ENCODE measurements at places on chromosomes 11 and 22.

DNA sequence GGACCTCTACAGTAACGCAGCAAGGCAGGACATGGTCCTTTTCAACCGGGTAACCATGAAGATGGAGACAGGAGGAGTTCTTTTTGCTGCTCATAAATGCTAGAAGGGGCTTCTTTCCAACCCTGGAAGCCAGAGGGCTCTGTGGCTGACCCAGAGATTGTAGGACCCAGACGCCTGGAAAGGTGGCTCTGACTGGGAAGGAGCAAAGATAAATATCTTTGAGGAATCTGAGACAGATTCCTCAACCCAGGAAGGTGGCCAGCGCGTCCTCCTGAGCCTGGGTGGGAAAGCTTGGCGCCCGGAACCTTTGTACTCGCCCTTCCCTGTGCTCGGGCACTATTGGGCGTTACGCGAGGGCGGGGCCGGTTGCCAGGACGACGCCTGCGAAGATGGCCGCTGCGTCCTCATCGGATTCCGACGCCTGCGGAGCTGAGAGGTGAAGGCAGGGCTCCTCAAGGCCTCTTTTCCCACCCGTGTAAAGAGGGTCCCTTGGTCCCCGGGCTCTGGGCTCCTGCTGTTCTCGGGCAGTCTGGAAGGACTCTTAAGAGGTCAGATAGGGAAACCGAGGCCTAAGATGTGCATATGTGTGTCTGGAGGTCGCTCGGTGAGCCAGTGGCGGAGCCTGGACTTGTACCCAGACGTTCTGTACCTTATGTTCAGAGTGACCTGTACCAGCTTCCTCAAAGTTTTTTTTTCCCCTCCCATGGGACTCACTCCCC lies at the start of gene BBS1:
TSS of gene BBS1 (plus strand) at position 365 of the 719 bp plus-strand sequence. CDS start at position 390, 25 bp downstream.
- peak; percentile 28 for DNase-seq

- DNase-seq, result no peak
Measured at GRCh38 chr11:44559207-44559939, 6.1 kb upstream of the CD82 start.

DNA sequence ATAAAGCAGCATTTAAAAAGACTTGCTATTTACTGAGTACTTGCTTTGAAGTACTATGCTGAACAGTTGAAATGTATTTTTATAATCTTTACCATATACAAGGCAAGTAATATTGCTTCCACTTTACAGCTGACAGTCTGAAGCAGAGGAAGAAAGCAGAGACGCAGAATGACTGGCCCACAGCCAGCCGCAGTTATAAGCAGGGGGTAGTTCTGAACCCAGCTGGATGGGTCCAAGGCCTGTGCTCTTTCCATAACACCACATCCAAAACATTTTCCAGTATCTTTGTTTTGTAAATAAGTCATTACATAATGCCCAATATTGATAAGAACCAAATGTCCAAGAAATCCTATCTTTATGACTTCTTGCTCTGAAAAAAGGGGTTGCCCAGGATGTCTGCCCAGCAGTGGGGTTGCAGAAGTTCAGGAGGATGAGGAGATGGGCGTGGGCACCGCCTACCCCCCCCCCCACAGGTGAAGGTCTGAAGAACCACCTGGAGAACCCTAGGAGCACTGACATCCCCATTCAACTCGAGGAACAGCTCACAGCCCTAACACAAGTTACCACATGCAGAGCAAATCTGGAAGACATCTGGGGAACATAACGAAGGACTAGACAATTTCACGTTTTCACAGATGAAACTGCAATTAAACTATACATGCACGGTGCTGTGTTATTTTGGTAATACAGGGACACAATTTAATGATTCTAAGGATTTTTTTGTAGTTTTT lies 24.2 kb upstream of the YPEL1 start:
- DNase-seq, result no peak

DNA sequence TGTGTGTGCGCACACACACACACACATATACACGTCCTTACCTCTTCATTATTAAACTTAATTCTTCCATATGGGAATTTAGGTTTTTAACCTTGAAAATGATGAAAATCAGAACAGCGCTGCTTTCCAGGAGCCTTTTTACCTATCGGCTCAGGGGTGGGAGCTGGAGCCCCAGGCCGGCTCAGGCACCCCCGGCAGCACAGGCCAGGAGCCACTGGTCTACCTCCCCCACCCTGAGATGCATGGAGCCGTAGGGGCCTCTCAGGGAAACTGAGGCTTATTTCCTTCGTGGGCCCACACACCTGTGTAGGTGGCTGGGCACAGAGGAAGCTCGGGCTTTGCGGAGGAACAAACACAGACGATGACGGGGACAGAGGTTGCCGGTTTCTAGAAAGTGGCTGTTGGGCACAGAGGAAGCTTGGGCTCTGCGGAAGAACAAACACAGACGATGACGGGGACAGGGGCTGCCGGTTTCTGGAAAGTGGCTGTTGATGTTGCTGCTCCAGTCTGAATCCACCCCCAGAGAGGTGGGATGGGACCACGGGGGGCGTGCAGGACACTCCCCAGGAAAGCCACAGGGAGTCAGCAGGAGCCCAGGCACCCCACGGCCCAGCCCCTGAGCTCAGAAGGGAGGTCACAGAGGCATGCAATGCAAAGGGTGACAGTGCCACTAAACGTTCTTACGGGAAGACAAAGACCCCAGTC lies 149.4 kb downstream of the BRD1 start:
- DNase-seq, result no peak

DNA sequence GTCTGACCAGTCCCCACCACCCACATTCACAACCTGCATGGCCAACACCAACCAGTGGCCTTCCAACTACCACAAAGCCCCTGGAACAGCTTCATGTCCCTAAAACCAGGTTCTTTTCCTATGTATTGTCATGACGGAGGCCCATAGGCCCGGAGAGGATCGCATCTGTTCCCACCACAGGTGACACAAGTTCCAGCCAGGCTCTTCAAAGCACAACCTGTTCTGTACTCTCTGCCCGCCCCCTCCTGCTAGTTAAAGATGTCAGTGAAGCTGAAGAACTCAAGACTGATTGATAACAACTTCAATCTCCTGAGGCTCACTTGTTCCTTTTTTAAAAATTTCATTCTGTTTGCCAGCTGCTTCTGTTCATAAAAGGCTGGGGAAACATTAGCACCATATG lies 121.1 kb upstream of the GUCY1A2 start:
- no peak for DNase-seq

Measured in DMS 273 treated with DMSO at 0.1 percent for 48 hours (cell line).